Stimulated activated CD4-positive, alpha-beta T cell treated with anti-CD3 and anti-CD28 coated beads, Interleukin-1b, Interleukin-23, amount 100 ng/mL, for 24 hours (primary cell): ENCODE measurements at places on chromosomes 5 and 9.

DNA sequence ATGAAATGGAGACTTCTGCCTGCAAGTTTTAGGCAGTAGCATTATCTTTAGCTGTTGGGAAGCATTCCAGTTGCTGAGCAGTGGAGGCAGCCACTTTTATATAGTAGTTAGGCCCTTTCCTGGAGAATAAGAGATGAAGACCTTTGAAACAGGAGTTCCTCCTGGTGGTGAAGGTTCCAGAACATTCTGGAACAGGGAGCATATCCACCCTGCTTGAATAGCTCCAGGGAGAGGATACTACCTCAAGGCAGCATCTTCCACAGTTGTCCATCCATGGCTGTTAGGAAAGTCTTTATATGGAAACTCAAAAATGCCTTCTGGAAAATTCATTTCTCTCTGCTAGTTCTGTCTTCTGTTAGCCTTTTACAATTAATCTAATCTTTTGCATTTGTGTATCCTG lies 3.0 kb downstream of the ASPN start:
- no peak for DNase-seq

GRCh38 chr5:54390015-54390414 lies 65.5 kb upstream of the HSPB3 start:
- no peak for DNase-seq

GRCh38 chr9:86175223-86175622 lies 75.9 kb upstream of the GOLM1 start:
- DNase-seq: no peak

GRCh38 chr9:11159318-11159862 lies 546.6 kb upstream of the PTPRD start:
- DNase-seq: no peak

- no peak for DNase-seq
These were observed 20.1 kb downstream of the ATOX1 start for GRCh38 chr5:151738125-151738848.

DNA sequence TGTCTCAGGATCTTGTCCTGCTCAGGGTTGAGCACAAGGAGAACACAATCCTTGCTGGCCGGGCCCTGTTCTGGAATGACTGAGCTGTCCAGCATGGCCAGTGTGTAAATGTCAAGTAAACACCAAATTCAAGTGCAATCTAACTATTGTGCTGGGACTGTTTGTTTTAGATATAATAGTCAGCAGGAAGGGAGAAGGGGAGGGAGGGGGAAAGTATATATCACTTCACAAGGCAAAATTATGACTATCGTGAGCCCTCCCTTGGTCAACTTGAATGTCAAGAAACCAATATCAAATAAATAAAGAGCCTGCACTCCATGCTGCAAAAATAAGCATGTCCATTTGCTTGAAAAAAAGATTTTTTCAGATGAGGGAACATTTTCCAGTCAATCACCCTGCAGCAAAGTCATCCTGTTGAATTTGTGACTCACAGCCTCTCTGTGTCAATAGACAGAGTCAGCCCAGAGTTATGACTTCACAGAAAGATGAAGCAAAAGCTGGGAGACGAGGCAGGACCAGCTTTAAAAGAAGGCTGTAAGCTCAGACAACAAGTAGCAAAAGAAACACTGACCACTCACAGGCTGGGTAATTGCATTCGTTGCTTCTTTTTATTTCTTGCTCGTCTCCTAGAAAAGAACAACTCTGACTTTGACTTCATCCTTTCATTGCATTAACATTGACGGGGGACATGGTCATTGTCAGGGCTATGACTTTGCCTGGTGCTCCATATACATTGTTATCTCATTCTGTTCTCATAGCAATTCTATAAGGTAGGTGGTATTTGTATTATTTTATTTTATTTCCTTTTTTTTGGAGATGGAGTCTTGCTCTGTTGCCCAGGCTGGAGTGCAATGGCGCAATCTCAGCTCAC lies 15.3 kb upstream of the KLF4 start:
- DNase-seq: no peak

GRCh38 chr5:98200726-98201541 lies 572.5 kb upstream of the RGMB start:
- no peak for DNase-seq

DNA sequence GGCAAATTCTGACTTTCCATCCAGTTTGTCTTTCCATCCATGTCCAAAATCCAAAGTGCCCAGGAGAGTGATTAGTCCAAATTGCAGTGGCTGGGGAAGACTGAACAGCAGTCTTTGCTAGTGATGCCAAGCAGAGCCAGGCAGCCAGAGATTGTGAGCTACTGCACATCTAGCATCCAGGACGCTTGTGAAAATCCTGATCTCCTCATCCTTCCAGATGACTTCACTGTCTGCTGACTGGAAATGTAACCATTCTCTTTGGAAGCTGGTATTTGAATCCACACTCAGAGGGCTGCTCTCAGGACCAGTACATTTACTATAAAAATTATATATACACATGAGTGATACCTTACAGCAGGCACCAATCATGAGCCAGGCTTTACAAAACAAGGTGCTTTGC lies 49.6 kb downstream of the MACROH2A1 start:
- DNase-seq: no peak

DNA sequence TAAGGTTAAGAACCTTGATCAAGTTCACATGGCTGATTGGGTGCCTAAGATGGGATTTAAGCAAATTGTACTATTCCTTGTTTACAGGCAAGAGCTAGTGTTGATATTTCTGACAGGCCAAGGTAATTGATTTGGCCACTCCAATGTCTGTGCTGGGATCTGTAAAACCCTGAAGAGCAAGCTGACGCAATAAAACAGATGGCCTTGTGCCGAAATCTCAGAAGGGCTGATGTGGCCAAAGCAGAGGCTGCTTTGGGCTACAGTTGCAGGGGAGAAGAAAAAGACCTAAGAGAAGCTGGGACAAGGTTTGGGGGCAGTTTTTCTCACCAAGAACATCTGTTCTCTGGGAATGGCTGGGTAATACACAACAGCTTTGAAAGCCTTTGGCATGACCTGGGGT lies 463.2 kb upstream of the ZNF608 start:
- no peak for DNase-seq

- no peak for DNase-seq
These were observed 143.1 kb upstream of the GRIN3A start for GRCh38 chr9:101881508-101881907.

DNA sequence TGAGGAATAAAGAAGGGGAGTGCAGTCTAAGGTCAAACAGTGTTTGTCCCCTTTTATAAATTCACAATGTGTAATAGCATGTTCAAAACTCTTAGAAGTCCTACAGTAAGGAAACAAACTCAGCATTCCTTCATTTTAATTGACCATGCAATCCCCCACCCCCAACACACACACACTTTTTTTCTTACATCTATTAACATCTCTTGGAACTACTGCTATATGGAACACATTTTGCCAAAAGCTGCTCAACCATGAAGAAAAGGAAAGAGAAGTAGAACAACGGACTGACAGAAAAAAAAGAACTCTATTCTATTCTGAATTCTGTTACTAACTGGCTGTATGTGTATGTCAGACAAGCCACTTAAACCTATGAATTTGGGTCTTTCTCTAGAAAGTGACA lies 2.8 kb upstream of the CTNNAL1 start:
- DNase-seq: no peak

DNA sequence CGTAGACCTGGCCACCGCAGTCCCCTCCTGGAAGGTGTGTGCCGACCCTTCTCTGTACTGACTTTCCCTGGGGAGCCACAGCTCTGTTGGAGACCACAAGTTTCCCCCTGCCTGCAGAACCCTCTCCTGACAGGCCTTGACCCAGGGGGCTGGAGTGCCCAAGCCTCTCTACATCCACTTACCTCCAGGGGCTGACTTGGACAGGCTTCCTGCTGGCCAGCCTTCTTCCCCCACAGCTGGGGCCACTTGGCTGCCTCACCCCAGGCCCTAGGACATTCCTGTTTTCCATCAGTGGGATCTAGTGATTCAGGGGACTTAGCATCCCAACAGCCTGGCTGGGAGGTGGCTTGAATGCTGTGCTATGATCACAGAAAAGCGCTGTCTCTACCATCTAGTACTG lies 23.6 kb downstream of the COL15A1 start:
- no peak for DNase-seq

- no peak for DNase-seq
These were observed 4.8 kb upstream of the NOTCH1 start for GRCh38 chr9:136550439-136551289.

- no peak for DNase-seq
These were observed 16.4 kb upstream of the ZBTB34 start for GRCh38 chr9:126844085-126844484.

- no peak for DNase-seq
These were observed 159.4 kb downstream of the CEMIP2 start for GRCh38 chr9:71608825-71609447.
